A673 (cell line): ENCODE measurements at places on chromosomes 13 and 19. TPM values are rescaled to one million over a fixed set of nuclear protein-coding genes. Genes with fewer than 3 reads are reported as not detected.
A peak's percentile ranks its signal among the peaks of the same experiment; 100 is the strongest.

GRCh38 chr13:33274264-33274663, 11.3 kb downstream of the STARD13 start:
- H3K27ac ChIP-seq, result peak overlapping the region; percentile 40
- no peak overlapping the region for H3K4me3 ChIP-seq
- H3K27me3 ChIP-seq, result no peaks in the 10 kb centered on the region
- H3K36me3 ChIP-seq, result no peaks in the 10 kb centered on the region
- peaks cover 88% of the 10 kb centered on the region for H3K4me1 ChIP-seq
- no peak for DNase-seq

Gene AMER2
- total RNA-seq, result 49.7 and 70.6 TPM in 2 replicates

- DNase-seq, result no peak
- no peaks in the 10 kb centered on the region for H3K4me1 ChIP-seq
- H3K4me3 ChIP-seq, result no peak overlapping the region
Observed at GRCh38 chr13:66543780-66544179, 686.4 kb downstream of the PCDH9 start.

DNA sequence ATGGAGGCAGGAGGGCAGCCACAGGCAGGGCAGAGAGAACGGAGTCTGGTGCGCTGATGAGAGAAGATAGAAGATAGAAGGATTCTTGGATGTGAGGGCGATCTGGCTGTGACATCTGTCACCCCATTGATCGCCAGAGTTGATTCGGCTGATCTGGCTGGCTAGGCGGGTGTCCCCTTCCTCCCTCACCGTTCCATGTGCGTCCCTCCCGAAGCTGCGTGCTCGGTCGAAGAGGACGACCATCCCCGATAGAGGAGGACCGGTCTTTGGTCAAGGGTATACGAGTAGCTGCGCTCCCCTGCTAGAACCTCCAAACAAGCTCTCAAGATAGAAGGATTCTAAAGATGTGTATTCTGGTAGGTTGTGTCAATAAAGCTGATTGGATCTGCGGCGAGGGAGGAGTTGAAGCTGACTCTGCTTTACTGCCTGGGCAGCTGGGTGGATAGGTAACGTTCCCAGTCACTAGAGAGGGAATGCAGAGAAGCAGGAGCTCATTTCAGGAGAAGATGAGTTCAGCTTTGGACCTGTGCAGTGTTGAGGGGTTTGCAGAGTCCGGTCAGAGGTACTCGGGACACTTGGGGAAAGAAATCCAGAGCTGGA, 5.1 kb downstream of the UBAC2 start:
- H3K4me1 ChIP-seq, result no peaks in the 10 kb centered on the region
- no peak overlapping the region for H3K27ac ChIP-seq
- no peaks in the 10 kb centered on the region for H3K27me3 ChIP-seq
- H3K4me3 ChIP-seq, result no peak overlapping the region

Gene CRX
- total RNA-seq, result not detected in 2 replicates

Gene CACNG6
- 0.50 TPM in 1 of 2 replicates, not detected in the other for total RNA-seq

Gene ZNF878
- total RNA-seq, result 1.3 and 1.5 TPM in 2 replicates

DNA sequence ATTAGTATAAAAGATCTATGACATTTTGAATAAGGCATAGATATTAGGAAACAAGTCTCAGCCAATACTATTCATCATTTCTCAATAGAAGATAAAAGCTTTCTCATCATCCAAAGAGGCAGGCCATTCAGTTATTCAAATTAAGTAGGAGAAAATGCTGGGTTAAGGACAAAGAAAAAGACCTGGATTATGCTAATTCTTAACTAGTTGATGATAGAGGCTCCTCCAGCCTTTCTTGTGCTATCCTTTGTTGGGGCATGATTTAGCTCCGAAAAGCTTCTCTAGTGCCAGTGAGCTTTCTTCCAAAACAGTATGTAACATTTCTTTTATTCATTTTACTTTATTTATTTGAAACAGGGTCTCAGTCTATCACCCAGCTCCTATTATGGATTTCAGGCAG, 223.0 kb downstream of the DCLK1 start:
- no peak overlapping the region for H3K27ac ChIP-seq
- H3K36me3 ChIP-seq, result no peaks in the 10 kb centered on the region
- no peak for DNase-seq

DNA sequence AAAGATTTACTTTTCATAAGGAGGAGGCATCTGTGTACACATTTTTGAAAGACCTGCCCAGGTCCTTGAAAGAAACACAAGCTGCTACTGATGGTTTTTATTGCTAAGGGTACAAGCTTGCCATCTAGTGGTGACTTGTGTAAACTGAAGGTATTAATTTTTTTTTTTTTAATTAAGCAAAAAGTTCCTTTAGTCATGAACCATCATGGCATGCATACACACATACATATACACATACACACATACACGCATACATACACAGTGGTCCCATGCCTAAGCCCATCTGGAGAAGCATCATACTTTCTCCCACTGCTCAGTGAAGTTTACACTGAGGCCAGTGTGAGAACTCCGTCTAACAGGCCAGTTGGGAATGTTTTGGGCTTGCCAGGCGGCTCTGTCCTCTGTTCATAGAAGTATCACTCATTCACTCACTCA, 312.5 kb downstream of the DCLK1 start:
- H3K4me1 ChIP-seq, result peaks cover 10% of the 10 kb centered on the region
- no peaks in the 10 kb centered on the region for H3K36me3 ChIP-seq
- H3K27me3 ChIP-seq, result no peaks in the 10 kb centered on the region
- peak; percentile 50 for DNase-seq
- H3K4me3 ChIP-seq, result no peak overlapping the region

GRCh38 chr19:53357821-53358581, 7.5 kb upstream of the ZNF525 start:
- H3K27me3 ChIP-seq, result no peaks in the 10 kb centered on the region
- H3K4me3 ChIP-seq, result no peak overlapping the region

- H3K27ac ChIP-seq, result no peak overlapping the region
- H3K36me3 ChIP-seq, result no peaks in the 10 kb centered on the region
- DNase-seq, result peak; percentile 25
- H3K27me3 ChIP-seq, result no peaks in the 10 kb centered on the region
- no peak overlapping the region for H3K4me3 ChIP-seq
Observed at GRCh38 chr13:39463611-39464010, 139.4 kb downstream of the LHFPL6 start.

- no peaks in the 10 kb centered on the region for H3K27me3 ChIP-seq
- H3K4me3 ChIP-seq, result no peak overlapping the region
- DNase-seq, result peak; percentile 18
- no peaks in the 10 kb centered on the region for H3K36me3 ChIP-seq
- no peaks in the 10 kb centered on the region for H3K4me1 ChIP-seq
- no peak overlapping the region for H3K27ac ChIP-seq
Observed at GRCh38 chr13:61316647-61317046, 99.0 kb downstream of the PCDH20 start.

DNA sequence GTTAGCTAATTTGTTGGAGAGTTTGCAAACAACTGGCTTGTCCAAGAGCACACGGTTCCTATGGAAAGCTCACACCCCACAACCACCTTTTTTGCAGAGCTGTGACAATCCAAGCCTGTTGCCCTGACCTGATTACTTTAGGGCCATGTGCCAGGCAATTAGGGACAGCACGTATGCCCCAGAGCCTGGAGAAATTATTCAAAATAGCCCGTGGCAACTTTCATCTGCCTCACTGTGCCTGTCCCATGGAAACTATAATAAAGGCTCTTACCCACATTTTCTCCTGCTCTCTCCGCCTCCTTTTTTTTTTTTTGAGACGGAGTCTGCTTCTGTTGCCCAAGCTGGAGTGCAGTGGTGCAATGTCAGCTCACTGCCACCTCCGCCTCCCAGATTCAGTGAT, 18.6 kb upstream of the FBN3 start:
- no peaks in the 10 kb centered on the region for H3K4me1 ChIP-seq
- no peak for DNase-seq
- H3K27ac ChIP-seq, result no peak overlapping the region
- H3K27me3 ChIP-seq, result no peaks in the 10 kb centered on the region
- H3K4me3 ChIP-seq, result no peak overlapping the region
- H3K36me3 ChIP-seq, result no peaks in the 10 kb centered on the region

- DNase-seq, result no peak
- H3K4me1 ChIP-seq, result peaks cover 18% of the 10 kb centered on the region
- no peaks in the 10 kb centered on the region for H3K27me3 ChIP-seq
- no peak overlapping the region for H3K27ac ChIP-seq
- H3K4me3 ChIP-seq, result no peak overlapping the region
- H3K36me3 ChIP-seq, result no peaks in the 10 kb centered on the region
Observed at GRCh38 chr13:51495316-51495715, 42.5 kb upstream of the INTS6 start.

- H3K36me3 ChIP-seq, result no peaks in the 10 kb centered on the region
- H3K27me3 ChIP-seq, result no peaks in the 10 kb centered on the region
- H3K27ac ChIP-seq, result no peak overlapping the region
- no peaks in the 10 kb centered on the region for H3K4me1 ChIP-seq
- DNase-seq, result peak; percentile 2
Observed at GRCh38 chr13:29109987-29110386, 289.8 kb downstream of the MTUS2 start.

- no peak for DNase-seq
- H3K4me3 ChIP-seq, result no peak overlapping the region
- H3K27me3 ChIP-seq, result no peaks in the 10 kb centered on the region
Observed at GRCh38 chr19:45524575-45525129, 17.4 kb downstream of the VASP start.

Gene PALM
- 21.2 and 40.3 TPM in 2 replicates for total RNA-seq

Gene FSD1
- 10.4 and 14.4 TPM in 2 replicates for total RNA-seq

DNA sequence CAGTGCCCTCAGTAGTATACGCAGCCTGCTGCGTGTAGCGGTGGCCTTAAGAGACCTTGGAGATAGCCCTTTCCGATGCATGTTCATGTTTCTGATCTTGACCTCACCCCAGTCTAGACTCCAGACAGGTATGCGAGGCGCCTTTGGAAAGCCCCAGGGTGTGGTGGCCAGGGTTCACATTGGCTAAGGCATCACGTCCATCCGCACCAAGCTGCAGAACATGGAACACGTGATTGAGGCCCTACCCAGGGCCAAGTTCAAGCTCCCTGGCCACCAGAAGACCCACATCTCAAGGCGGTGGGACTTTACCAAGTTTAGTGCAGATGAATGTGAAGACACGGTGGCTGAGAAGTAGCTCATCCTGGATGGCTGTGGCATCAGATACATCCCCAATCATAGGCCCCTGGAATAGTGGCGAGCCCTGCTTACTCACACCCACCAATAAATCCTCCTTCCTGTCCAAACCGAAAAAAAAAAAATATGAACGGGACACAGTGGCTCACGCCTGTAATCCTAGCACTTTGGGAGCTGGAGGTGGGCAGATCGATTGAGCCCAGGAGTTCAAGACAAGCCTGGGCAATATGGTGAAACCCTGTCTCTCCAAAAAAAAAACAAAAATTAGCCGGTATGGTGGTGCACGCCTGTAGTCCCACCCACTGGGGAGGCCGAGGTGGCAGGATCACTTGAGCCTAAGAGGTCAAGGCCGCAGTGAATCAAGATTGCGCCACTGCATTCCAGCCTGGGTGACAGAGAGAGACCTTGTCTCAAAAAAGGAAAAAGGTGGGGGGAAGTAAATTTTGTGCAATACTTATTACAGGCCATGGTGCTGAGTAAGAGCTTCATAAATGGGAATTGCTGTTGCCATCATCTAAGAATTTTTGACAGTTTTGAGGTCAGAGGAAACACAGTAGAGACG, 12.4 kb upstream of the CBLC start:
- H3K36me3 ChIP-seq, result no peaks in the 10 kb centered on the region
- H3K4me3 ChIP-seq, result no peak overlapping the region
- no peak overlapping the region for H3K27ac ChIP-seq
- no peaks in the 10 kb centered on the region for H3K27me3 ChIP-seq
